Dorsolateral prefrontal cortex (tissue), 122 donors: ENCODE measurements at places on chromosomes 4 and X.

- no peak for DNase-seq
Observed at GRCh38 chr4:169159624-169160171, 111.1 kb downstream of the SH3RF1 start.

GRCh38 chr4:6621556-6621927 is 18.9 kb upstream of the MRFAP1 start:
- DNase-seq: no peak

DNA sequence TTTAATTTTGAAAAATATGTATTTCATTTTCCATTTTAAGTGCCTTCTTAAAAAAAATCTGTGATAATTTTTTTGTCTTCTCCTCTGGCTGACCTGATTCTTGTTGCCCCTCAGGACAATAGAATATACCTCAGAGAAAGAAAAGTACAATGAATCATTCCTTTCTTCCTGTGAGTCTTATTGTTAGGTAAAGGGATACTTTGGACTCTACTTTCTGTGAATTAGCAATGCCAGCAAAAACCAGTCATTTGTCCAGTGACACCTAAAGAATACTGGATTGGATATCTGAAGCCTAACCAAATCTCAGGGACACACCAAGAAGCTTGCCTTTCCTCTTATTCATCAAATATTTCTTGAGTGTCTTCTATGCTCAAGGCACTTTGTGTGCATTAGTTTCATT is 102.1 kb downstream of the AREG start:
- DNase-seq: no peak

- DNase-seq: no peak
Observed at GRCh38 chr4:147219145-147219544, 261.8 kb upstream of the EDNRA start.

- DNase-seq: peak; percentile 72
Observed at GRCh38 chrX:13816643-13817627, at the start of gene GPM6B. TSS of gene GPM6B (minus strand) at chrX:13817093. CDS start at chrX:13816904, 189 bp downstream.

DNA sequence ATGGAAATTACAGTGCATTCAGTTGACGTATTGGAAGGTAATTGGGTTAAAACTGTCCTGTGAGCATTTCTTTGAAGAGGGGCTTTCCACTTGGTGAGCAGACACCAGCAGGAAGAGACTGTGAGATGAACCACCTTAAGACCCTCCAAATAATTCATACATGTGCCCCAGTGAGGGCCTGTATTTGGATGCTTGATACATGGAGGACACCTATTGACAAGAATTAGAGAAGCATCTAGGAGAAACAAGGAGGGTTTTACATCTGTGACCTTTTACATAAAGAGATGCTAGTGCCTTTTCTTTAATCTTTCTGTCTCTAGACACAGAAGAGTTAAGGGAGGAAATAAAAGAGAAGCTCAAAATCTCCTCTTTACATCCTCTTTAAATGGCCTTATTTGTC is 1115.3 kb upstream of the IGFBP7 start:
- no peak for DNase-seq

- no peak for DNase-seq
Observed at GRCh38 chr4:85953651-85954018, 406.2 kb downstream of the MAPK10 start.

- DNase-seq: no peak
Observed at GRCh38 chrX:143615851-143616250, 20.1 kb downstream of the SLITRK4 start.

DNA sequence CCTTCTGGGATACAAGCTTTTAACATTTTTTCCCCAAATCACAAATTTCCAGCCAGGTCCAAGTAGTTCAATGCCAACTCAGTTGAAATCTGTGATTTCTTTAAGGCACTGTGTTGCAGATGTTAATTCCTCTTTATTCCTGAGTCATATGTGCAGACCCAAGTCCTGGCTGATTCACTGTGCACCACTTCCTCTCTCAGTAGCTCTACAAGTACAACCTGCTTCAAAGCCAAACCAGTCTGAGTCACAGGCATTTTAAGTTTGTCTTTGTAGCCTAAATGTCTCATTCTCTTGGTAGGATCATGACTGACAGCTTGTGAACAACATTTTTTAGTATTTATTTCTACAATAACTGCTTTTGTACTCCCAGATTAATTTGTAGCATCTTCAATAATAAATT is 165.6 kb upstream of the S100G start:
- no peak for DNase-seq

DNA sequence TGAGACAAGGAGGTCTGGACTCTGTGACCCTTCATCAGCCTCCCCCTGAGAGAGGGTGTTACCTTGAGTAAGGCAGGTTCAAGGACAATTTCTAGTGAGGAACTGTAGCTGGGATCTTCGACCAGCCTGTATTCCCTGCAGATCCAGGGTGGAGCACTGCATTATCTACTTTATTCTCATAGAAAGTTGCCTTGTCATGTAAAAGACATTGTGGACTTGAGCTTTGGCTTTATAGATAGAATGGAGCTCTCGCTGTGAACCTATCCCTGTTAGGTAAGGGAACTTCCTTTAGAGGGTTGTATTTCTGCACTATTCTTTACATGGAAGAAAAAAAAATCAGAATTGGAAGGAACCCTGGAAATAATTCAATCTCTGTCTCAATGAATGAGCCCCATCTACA is 91.4 kb downstream of the MAOA start:
- no peak for DNase-seq

- no peak for DNase-seq
Observed at GRCh38 chrX:34879346-34879745, 63.2 kb upstream of the FAM47B start.

GRCh38 chr4:24927049-24927448 is 14.2 kb upstream of the CCDC149 start:
- no peak for DNase-seq

- DNase-seq: no peak
Observed at GRCh38 chr4:53608242-53608641, 17.0 kb upstream of the LNX1 start.

DNA sequence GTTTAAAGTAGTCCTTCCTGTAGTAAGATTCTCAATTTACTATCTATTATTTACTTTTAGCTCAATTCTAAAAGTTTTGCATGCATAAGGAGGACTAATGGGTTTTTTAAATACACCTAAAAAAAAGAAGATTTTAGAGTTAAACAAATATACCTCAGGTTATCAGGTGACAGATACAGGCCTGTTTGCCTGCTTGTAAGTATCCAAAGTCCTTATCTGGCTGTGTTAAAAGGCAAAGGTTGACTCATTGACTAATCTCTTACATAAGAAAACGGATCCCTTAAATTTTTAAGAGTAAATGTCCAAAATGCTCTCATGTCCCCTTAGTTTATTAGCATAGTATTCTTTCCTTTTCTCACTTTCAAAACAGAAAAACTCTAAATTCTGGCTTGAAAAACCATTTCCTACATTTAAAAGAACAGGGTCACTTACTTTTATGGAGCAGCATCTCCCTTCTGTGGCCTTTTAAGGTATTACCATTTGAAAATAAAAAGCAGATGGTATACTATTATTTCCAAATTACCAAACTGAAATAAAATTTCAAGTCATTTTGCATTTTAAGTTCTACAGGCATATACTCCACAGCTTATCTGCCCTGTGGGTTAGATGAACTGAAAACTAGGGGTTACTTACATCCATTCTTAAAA is 4.5 kb downstream of the CBR4 start:
- DNase-seq: no peak

DNA sequence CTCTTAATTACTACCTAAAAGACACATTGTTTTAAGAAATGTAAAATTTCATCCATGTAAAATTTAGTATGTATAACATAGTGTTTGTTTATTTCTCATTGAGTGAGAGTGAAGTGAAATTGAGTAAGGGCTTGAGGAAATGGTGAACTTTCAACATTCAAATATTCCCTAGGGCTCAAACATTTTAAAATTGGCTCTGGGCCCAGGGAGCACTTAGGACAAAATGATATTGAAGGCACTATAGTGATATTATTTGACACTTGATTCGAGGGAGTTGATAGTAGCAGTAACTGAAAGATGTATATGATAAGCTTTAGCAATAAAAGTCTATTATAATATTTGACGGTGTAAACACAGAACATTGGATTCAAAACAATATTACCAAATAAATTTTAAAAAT is 1244.0 kb upstream of the TENM3 start:
- DNase-seq: no peak

DNA sequence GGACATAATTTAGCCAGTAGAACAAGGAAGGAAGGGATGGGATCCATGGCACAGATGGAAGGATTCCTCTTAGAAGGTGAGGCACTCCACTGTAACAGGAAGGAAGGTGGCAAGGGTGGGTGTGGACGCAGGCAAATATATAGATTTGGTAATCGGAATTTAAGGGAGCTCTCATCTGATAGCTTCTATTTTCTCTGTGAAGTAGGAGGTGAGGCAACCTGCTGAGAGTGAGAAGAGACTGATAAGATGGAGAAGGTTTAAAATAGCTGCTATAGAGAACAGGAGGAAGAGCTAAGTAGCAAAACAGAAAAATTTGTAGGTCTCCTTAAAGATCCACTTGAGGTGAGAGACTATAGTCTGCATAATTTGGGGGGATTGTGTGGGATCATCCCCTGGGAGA is 61.8 kb upstream of the BRS3 start:
- DNase-seq: no peak

DNA sequence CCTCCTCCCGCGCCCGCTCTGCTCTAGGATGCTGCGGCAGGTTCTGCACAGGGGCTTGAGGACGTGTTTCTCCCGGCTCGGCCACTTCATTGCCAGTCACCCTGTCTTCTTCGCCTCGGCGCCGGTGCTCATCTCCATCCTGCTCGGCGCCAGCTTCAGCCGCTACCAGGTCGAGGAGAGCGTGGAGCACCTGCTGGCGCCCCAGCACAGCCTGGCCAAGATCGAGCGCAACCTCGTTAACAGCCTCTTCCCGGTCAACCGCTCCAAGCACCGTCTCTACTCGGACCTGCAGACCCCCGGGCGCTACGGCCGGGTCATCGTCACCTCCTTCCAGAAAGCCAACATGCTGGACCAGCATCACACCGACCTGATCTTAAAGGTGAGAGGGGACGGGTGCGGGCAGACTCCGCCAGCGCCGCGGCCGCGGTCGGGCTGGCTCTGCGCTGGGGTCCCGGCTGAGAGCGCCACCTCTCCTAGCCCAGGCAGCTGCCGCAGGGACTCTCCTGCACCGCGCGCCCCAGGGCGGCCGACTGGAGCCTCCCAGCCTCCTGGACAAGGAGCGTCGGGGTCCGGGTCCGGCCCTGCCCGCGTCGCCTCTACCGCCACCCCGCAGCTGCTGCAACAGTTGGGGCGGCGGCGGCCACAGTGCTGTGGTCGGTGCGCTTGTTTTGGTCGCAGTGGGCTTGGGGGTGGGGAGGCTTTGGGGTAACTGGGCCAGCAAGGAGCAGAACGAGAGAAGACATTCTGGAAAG is at the start of gene PTCHD1:
Gene PTCHD1, plus strand, starts transcription at position 2 of the 752 bp plus-strand sequence. Its CDS starts 27 bp downstream, at position 29.
- no peak for DNase-seq

GRCh38 chr4:155679343-155679742 is 12.7 kb downstream of the GUCY1A1 start:
- DNase-seq: no peak

DNA sequence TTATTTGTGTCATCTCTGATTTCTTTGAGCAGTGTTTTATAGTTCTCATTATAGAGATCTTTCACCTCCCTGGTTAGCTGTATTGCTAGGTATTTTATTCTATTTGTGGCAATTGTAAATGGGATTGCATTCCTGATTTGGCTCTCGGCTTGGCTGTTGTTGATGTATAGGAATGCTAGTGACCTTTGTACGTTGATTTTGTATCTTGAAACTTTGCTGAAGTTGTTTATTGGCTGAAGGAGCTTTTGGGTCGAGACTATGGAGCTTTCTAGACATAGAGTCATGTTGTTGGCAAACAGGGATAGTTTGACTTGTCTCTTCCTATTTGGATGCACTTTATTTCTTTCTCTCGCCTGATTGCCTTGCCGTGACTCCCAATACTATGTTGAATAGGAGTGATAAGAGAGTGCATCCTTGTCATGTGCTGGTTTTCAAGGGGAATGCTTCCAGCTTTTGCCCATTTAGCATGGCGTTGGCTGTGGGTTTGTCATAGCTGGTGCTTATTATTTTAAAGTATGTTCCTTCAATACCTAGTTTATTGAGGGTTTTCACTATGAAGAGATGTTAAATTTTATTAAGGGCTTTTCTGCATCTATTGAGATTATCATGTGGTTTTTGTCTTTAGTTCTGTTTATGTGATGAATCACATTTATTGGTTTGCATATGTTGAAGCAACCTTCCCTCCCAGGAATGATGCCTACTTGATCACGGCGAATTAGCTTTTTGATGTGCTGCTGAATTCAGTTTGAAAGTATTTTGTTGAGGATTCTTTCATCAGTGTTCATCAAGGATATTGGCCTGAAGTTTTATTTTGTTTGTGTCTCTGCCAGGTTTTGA is 72.7 kb upstream of the BOD1L1 start:
- DNase-seq: no peak

DNA sequence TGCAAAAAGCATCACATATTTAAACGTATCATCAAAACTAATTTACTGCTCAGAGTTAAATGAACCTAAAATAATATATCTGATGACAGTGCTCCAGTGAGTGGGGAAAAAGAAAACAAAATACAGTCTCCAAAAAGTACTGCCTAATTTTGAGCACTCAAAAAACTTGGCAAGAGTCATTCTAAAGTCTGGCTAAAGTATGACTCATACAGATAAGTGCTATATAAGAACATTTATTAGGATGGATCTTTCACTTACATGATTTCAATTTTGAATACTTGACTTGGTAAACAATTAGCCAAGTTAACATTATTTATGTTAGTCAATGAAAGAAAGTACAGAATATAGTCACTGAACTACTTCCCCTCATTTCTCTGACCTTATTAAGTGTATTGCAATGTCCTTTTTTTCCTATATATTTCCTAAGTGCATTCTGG is 27.2 kb downstream of the FBXO8 start:
- DNase-seq: no peak

DNA sequence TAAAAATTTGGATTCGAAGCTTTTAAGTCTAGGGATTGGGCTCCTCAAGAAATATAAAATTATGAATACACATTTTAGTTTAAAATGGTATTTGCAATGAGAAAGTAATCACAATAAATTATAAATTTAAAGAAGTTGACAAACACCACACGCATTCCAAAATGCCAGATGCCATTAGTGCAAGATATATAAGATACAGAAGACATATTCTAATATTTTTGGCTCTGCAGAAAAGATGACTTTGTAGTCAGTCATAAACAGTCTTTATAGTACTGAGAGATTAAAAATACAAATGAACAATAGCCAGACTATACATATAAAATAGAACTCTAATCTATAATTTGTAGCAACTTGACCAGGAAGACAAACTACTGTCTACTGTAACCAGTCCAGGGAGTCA is 309.0 kb upstream of the PABPC4L start:
- no peak for DNase-seq

- DNase-seq: no peak
Observed at GRCh38 chrX:7680181-7680580, 162.8 kb upstream of the VCX start.

DNA sequence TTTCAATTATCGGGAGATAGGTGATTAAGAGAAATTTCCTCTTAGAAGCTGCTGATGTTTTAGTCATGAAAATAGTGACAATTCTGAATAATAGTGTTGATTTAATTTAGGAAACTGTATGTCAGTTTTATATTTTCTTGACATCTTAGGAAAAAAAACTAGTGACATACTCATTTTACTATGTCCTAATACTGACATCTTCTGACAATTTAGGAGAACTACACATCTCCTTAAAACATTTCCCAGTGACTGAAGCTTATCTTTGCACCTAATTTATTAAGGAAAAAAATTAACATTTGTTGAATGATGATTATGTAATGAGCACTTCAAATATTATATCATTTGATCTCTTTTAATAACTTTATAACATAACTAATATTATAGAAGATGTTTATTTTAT is 42.0 kb upstream of the RBMXL3 start:
- no peak for DNase-seq
